ENCODE measurements at places on chromosomes 2 and 18. TPM values are rescaled to one million over a fixed set of nuclear protein-coding genes. Genes with fewer than 3 reads are reported as not detected.

GRCh38 chr2:37871456-37872191 lies 53.5 kb upstream of the RMDN2 start:
- no peak for DNase-seq

DNA sequence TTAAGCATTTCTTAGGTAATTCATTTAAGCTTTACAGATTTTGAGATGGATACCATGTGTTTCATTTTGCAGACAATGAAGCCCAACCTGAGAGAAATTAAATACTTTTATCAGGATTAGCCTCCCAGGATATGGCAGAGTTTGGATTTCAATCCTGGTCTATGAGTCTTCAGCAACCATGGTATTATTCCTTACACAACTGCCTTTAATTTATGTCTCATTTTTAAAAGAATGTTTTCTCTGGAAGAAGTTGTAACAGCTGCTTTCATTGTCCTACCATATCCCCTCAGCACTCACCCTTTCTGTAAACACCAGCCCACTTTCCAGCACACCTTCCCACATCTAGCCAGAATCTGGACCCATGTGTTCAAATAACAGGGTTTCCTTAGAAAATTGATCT lies 863.7 kb upstream of the VRK2 start:
- DNase-seq = no peak

- DNase-seq = no peak
Observed at GRCh38 chr2:134897932-134898331, 20.7 kb upstream of the CCNT2 start.

DNA sequence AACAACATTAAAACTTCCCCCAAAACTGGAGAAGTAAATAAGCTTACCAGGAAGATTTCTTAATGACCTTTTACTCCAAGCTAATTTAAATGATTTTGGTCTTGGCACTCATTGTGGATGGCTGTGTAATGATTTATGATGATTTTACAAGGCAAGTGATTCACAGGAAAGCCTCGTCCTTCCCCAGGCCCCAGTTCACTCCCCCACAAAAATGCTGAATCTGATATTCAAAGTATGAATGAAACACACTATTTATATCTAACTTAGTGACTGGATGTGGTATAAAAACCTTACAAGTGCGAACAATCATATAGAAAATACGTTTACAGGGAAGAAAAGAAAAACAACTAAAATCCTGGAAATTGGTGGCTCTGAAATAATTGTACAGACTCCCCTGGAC lies 49.8 kb downstream of the ZNF516 start:
- no peak for DNase-seq

DNA sequence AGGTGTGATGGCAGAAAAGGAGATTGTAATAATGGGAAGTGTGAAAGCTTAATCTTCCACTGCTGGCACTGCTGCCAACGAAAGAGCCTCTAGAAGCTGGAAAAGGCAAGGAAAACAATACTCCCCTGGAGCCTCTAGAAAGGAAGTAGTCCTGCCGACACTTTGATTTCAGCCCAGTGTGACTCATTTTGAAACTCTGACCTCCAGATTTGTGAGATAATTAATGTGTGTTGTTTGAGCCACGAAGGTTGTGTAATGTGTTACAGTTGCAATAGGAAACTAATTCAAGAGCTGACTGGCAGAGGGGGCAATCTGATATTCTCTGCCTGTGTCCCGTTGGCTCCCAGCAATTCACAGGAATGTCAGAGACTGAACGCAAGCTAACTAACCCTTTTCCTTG lies 219.2 kb upstream of the UBE2E3 start:
- no peak for DNase-seq

GRCh38 chr18:70415823-70416488 lies 127.1 kb downstream of the SOCS6 start:
- DNase-seq = no peak

DNA sequence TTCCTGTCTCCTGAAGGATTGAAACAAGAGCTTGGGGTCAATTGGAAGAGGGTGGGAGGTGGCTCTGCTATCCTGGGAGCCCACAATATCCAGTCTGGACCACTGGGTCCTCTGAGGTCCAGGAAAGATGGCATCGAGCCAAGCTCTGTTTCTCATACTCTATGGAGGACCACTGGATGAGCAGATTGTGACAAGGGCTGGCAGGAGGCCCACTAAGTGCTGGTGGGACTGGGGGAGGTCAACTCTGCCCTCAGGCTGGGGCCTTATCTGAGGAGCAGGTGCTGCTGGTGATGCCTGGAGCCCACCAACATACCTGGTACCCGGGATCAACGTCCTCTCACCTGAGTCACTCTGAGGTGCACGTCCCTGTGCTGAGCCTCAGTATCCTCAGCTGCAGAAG lies 142.4 kb downstream of the NDUFA10 start:
- no peak for DNase-seq

- DNase-seq = no peak
Observed at GRCh38 chr2:149561309-149561926, 26.2 kb downstream of the MMADHC start.

DNA sequence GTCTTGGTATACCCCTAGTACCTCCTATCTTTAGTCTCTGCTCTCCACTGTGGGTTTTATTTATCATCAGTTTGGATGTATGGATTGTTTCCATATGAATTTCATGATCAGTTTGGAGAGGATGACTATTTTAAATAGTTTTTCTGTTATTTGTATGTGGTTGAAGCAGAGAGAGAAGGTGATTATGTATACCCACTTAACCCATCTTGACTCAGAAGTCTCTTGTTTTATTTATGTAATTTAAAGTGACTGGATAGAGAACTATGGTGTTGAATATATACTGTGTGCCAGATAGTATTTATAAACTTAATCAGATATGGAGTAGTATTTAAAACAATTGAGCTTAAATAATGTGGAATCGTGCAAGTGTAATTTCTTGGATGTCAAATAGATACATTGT lies 39.9 kb downstream of the SMAD4 start:
- no peak for DNase-seq

DNA sequence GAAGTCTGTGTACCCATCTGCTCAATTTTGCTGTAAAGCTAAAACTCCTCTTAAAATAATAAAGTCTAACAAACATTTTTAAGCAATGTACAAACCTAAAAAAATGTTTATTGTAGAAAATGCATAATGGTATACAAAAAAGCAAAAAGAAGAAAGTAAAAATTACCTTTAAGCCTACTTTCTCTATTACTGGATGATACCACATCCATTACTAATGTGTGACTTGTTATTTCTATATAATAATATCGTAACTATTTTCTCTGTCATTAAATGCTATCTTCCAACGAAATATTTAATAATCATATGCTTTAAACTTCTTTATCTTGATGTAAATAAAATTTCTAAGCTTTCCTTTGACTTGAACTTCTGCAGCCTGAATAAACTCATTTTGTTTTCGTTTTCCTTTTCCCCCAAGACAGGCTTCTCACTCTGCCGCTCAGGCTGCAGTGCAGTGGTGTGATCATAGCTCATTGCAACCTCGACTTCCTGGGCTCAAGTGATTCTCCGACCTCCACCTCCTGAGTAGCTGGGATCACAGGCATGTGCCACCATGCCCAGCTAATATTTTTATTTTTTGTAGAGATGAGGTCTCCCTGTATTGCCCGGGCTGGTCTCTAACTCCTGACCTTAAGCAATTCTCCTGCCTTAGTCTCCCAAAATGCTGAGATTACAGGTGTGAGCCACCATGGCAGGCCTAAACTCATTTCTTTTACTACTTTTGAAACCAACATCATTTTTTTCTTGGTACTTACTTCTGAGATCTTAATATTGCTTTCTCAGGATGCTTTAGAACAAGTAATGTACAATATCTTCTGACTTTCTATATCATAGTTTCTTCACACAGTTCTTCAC lies 18.1 kb upstream of the DNAH7 start:
- DNase-seq = no peak

- no peak for DNase-seq
Observed at GRCh38 chr2:41078341-41078740, 626.5 kb upstream of the SLC8A1 start.

Gene SGO2
- 1.7 TPM for total RNA-seq

Gene TEX44
- not detected for total RNA-seq

Gene PLA2R1
- total RNA-seq = 6.6 TPM

Gene ZNF385B
- total RNA-seq = 10.9 TPM

Gene TMEM200C
- total RNA-seq = 0.31 TPM

Gene FAM228A
- 0.76 TPM for total RNA-seq

Gene SERPINB11
- total RNA-seq = not detected

Gene REG1B
- 11.0 TPM for total RNA-seq
